Cortex of kidney (tissue), 1 donor: ENCODE measurements at places on chromosomes 12 and 14.

- DNase-seq: no peak
Measured at GRCh38 chr12:67917811-67918210, 71.4 kb upstream of the IFNG-AS1 start.

DNA sequence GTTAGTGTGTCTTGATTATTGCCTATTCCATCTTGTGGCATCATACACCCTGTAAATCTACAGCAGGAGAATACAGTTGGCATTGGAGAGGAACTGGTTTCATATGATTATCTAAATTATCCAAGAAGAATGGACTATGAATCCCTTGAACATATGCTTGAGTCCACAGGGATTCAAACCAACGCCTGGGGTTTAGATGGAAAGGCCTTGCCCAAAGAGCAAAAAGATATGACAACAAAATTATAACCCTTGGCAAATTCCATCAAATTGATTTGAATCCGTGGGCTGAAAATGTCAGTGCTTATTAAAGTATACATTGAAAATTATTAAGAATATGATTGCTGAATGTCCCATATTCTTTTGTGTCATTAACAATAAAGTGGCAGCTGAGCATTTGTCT lies 108.2 kb downstream of the PDE3A start:
- no peak for DNase-seq

DNA sequence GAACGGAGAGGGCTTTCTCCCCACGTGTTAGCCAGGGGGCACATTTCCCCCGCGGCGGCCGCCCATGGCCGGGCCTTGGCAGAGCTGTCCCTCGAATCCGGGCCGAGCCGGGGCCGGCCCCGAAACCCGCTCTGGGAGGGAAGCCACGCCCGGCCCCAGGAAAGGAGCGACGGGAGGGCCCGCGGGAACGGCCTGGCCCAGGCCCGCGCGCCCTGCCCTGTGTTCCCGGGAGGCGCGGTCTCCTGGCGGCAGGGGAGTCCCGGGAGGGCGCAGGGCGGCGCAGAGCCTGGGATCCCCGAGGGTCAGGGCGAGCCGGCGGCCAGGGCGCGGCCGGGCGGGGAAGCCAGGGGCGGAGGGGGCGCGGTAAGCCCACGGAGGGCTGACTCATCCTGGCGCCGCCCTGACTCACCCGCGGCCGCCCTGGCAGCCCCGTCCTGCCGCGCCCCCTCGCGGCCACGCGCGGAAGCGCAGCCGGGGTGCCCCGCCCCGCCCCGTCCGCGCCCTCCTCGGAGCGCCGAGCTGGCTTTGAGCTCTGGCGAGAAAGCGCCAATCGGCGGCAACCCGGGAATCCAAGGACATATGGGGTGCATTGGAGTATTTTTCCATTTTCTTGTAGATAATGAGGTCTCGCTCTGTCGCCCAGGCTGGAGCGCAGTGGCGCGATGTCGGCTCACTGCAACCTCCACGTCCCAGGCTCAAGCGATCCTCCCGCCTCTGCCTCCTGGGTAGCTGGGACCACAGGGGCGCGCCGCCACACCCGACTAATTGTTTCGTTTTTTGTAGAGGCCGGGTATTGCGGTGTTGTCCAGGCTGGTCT lies 31.8 kb upstream of the PLEKHG6 start:
- no peak for DNase-seq

DNA sequence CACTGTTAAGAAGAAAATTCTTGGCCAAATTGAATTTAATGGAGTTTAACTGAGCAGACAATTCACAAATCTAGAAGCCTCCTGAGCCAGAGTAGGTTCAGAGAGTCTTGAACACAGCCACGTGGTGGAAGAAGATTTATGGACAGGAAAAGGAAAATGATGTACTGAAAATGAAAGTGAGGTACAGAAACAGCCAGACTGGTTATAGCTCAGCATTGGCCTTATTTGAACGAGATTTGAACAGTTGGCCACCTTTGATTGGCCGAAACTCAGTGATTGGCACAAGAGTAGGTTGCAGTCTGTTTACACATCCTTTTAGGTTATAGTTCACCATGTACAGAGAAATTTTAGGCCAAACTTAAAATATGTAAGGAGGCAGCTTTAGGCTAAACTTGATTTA lies 9.9 kb downstream of the OAS2 start:
- no peak for DNase-seq

- no peak for DNase-seq
Measured at GRCh38 chr12:46373301-46374296, 1.0 kb upstream of the SLC38A2 start.

DNA sequence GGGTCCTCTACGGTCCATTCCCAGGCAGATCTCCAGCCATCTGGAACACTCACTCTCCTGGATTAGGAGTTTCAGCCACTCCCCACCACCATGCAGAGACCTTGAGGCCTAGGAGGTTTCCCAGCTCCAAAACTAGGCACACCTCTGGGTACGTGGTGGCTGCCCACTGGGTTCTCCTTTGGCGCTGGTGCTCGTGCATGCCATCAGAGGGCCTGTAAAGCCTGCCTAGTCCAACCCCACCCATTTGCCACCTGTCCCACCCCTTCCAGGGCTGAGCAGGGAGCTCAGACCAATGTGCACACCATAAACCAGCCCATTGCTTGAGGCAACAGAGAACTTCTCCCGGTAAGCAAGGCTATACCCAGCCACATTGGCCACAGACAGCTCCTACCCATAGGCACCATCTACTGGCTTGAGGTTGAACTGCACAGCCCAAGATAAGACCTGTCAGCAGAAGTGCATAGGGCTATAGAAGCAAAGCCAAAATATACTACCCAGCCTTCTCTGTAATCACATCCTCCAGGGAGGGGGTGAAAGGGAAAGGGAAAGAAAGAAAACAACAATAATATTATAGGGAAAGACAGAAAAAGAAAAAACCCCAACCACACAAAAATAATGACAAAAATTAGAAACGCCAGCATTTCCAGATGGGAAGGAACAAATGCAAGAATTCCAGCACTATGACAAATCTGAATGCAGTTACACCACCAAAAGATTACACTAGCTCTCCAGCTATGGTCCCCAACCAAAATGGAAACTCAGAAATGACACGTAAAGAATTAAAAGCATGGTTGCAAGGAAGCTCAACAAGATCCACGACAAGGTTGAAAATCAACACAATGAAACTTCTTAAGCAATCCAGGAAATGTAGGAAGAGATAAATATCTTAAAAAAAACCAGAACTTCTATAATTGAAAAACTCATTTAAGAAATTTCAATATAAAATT lies 111.9 kb upstream of the CCDC175 start:
- DNase-seq: no peak

- no peak for DNase-seq
Measured at GRCh38 chr12:67669934-67670631, 21.5 kb downstream of the DYRK2 start.

DNA sequence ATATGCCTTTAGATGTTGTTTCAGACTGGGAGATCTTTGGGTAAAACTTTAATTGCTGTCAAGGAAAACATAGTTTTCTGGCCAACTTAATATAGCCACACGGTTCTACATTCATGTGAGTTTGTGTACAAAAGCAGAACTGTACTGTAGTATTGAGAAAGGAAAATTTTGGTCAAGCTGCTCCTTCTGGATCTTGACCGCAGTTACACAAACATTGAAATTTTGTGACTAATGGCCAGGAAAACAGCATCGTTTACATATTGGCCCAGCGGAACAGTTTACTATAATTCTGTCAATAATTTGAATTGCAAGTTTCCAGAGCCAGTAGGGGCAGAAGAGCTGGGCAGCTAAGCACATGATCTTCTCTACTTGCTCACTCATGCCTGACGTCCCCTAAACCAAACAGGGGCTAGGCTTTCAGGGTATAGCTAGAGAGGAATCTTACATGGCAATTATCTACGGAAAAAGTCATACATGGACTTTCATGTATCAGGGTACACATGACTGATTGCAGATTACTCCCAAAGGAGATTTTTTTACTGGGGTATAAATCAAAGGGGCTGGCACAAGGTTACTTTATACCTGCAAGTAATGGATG lies 11.4 kb upstream of the ART4 start:
- DNase-seq: no peak

GRCh38 chr14:54309615-54310014 lies 87.2 kb upstream of the CDKN3 start:
- no peak for DNase-seq

GRCh38 chr14:81472096-81472800 lies 61.4 kb downstream of the SEL1L start:
- no peak for DNase-seq

DNA sequence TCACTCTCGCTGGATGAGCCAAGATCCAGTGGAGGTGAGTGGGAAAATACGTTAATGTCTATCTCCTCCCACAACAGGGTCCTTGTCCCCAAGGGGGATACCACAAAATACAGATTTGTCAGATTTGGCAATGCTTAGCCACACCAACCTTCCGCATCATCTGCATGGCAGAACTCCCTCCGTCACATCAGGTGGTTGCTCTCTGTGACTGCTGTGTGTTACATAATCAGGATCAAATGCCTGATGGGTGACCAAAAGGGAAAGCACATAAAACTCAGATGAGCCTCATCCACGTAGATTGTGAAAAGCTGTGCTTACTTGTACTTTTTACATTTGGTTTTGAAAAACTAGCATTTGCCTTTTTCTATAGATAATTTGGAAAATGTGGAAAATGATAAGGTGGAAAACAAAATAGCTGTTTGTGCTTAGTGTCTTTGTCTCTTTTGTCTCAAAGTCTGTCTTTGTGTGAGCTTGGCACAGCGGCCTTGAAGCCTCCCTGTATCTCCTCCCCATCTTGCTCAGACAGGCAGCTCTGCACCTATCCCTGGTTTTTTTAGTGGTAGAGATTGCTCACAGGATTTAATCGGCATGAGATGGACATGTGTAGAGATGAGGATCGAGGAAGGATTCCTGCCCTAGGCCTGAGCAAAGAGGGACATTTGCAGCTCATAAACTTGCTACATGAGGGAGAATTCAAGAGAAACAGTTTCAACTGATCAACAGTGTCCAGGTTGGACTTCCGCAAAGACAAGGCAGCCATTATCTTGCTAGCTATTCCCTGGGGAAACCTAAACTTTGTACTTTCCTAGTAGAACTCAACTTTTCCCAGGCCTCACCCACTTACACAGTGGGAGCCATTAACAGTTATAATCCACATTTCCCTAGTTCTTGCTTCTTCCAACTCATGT lies 3.6 kb upstream of the FGF6 start:
- DNase-seq: no peak

GRCh38 chr12:90366286-90366685 lies 588.7 kb downstream of the CCER1 start:
- DNase-seq: no peak

DNA sequence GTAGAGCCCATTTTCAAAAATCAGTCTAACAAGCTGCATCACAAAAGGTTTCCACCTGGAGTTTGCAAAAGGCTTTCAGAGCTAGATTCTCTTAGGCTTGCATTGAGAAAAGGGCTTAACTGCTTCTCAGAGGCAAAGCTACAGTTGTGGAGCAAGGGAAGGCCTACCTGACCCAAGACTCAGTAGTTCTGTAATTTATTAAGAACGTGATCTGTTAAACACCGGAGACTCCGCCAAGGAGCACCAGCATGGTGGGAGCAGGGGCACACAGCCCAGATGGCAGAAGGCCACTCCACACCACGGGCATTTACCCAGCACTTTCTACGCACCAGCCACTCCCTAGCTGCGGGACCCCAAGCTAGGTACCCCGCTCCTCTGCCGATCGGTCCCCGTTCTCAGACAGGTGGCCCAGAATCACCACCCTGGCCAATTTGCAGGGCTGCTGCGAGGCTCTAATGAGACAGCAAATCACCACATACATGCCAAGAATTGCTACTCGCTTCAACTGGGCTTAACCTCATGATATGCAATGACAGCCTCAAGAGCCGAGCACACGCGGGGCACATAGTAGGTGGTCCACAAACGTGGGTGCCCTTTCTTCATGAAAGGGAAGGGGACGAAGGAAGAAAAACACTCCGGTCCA lies 1.5 kb downstream of the ITPK1 start:
- no peak for DNase-seq

GRCh38 chr12:65121049-65121955 lies at the start of gene WIF1:
Gene WIF1 (minus strand): TSS chr12:65121305. CDS start chr12:65121191, 114 bp downstream.
- no peak for DNase-seq

- DNase-seq: no peak
Measured at GRCh38 chr14:20614038-20614840, 23.1 kb upstream of the RNASE12 start.

DNA sequence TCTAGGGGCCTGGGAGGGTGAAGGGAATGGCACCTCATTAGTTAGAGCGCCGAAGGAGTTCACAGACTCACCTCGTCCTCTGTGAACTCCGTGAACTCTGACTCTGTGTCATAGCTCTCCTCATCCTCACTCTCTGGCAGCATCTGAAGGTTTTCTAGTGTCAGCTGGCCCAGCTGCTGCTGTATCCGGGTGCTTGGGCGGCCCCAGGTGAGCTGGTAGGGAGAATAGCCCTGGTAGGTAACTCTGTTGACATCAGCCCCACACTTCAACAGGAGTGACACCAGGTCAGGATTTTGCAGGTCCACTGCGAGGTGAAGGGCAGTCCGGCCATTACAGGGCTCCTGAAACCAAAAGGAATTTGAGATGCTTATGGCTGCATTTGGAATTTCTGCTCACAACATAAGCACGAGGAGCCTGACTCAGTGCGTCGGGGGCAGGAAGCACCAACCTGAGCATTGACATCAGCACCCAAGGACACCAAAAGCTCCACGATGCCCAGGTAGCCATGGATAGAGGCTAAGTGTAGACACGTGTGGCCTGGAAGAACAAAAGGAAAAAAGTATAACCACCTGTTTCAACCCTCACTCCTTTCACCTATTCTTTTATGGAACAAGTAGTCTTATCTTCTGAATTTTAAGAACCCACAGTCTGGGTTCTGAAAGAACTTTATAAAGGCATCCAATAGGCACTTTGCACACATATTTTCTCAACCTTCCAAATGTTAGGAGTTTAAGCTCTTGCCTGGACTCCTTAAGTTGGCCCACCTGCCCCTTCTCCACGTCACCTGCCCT lies 2.0 kb downstream of the NFKBIA start:
- DNase-seq: no peak

DNA sequence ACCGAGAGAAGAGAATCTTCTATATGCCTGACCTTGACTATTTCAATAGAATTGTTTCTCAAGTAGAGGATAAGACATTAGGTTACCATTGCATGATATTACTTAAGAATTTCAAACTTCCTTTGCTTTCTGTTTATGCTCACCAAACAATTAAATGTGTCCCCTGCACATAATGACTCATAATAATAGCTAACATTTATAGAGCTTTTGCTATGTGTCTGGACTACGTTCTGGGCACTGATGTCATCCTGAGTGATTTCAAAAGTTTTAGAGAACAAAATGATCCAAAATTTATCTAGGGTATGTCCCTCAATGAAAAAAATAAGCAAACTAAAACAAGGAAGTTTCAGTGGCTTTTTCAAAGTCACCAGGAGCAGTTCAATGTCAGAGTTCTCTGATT lies 38.8 kb downstream of the SLC15A5 start:
- no peak for DNase-seq

GRCh38 chr14:100865682-100866591 lies 37.6 kb downstream of the RTL1 start:
- no peak for DNase-seq

GRCh38 chr12:132731574-132731973 lies 20.9 kb downstream of the PGAM5 start:
- DNase-seq: no peak

- no peak for DNase-seq
Measured at GRCh38 chr14:88463318-88463717, 77.9 kb downstream of the SPATA7 start.
